ENCODE measurements at places on chromosomes 7 and 10. TPM values are rescaled to one million over a fixed set of nuclear protein-coding genes. Genes with fewer than 3 reads are reported as not detected.

DNA sequence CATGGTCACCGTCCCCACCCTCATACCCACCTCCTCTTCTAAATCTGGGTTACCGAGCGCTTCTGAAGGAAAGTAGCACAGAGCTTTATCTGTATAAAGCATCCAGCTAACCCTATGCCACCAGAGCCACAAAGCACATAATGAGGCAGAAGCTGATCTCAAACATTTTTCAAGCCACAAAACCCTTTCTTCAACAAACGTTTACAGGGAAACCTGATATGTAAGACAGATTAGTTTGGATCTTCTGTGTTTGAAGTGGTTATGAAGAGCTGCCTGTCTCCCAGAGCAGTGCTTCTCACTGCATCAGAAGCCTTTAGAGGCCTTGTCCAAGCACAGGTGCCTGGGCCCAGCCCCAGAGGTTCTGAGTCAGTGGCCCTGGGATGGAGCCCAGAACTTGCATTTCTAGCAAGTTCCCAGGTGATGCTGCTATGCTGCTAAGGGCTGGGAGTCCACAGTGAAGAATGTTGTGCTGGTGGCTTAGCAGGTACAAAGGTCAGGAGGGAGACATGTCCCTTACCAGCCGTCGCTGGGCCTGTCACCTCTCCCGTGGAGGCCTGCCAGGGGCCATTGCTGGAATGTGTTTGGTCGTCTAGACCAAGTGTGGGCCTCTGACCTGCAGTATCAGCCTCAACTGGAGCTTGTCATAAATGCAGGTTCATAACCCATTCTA lies 90.4 kb downstream of the TAF3 start:
- no peak for DNase-seq

DNA sequence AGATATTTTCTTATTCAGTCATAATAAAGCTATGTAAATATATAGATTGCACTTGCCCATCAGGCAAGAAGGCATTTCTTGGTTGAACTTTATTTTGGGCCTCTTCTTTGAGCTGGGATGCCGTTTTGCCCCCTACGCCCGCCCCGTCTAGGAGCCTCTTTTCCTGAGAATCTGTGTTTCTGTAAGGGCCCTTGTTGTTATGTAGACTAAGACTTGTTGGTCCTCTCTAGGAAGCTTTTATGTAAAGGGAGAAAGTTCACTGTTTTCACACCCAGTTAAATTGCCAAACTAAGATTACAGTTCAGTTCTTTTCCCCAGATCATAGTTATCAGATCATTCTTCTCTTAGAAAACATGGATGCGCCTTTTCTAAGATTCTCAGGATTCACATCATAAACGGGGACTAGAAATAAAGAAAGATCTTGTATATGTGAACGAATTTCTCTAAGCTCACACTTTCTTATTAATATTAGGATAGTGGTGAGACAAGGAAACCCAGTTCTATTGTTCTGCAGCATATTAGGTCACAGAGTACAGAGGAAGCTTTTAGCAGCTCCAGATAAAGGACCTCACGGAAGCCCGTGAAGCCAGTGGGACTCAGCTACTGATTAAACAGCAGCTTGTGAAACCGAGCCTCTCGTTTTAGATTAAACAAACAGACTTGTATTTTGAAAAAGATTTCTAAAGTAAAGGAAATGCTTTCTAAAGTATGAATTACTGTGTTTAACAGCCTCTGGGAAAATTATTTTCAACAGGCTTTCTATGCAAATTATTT lies 3.8 kb downstream of the LMTK2 start:
- DNase-seq, result no peak

GRCh38 chr7:157255201-157255606 lies 81.6 kb upstream of the DNAJB6 start:
- DNase-seq, result no peak

GRCh38 chr10:90481326-90481923 lies 376.4 kb downstream of the HTR7 start:
- no peak for DNase-seq

DNA sequence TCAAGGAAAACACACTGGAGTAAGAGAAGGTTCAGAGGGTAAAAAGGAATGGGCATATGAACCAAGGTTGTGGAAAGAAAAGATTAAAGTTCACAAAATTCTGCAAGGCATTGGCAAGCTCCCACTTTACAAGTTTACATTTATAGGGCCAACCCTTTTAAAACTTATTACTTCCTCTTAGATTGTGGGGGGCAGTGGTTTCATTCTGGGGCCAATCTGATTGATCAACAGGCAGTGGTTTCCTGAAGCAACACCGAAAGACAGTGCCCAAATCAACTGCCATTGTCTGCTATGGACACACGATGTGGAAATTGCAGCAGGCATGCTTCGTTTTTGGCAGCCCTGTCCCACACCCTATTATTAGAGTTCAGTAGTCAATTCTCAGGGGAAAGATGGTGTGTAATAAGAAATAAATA lies 154.0 kb downstream of the SGMS1 start:
- DNase-seq, result no peak

GRCh38 chr10:122485670-122486069 lies 24.3 kb downstream of the HTRA1 start:
- DNase-seq, result no peak

GRCh38 chr7:42192851-42193461 lies 44.1 kb downstream of the GLI3 start:
- no peak for DNase-seq

DNA sequence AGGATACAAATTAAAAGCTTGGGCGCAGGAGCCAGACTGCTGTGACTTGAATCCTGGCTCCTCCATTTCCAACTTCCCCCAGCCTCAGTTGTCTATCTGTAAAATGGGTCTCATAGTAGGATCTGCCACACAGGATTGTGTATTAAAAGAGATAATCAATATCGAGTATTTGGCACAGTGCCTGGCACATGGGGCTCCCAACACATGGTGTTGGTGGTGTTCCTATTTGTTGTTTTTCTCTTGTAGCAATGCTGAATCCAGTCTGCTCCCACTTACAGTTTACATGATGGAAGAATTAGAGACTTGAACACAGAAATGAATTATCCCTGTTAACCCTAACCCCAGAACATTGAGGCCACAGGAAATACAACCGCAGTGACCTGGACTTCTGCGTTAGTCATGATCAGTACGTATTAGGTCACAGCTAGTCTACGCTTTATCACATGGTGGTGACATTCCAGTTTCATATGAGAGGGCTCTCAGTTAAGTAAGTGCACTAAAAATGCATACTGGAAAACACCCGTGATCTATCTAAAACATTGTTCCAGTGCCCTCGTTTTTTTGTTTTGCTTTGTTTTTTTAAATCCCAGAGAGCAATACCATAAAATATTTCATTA lies 169.5 kb upstream of the KLF14 start:
- no peak for DNase-seq

- no peak for DNase-seq
These were observed 9.5 kb downstream of the IRF5 start for GRCh38 chr7:128946936-128947830.

DNA sequence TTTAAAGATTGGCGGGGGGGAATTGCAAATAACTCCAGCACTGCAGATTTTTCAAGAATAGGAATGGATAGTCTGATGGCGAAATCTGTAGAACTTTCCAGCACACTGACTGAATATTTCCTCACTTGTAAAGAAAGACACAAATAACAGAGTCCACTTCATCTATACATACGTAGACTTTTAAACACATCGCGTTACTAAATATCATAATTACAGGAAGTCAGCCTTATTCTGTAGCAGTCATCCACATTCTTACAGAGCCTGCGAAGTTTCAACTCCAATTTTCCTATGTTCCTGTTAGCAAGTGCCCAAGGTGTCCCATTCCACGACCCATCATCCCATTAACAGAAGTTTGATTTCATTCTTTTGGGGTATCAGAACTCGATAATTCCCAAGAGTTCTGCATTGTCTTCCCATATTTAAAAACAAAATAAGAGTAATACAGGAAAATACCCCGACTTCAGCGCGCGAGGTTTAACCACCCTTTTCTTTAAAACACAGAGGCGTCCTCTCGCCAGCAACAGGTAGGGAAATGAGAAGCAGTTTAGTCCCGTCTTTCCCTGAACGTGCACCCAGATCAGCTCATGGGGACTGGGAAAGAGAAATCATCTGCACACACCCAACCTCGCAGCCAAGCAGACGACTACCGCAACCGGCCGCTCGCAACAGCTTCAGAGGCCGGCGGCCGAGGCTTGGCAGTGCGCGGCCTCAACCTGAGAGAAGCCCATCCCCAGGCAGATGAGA lies 880 bp downstream of the HERC4 start:
- no peak for DNase-seq

- no peak for DNase-seq
These were observed 154.8 kb downstream of the CHN2 start for GRCh38 chr7:29349362-29349761.

- no peak for DNase-seq
These were observed 40.2 kb upstream of the PROSER2 start for GRCh38 chr10:11782793-11783557.

- DNase-seq, result no peak
These were observed 16.6 kb downstream of the CRTAC1 start for GRCh38 chr10:98013776-98014175.

Gene TCF7L2
- polyA plus RNA-seq, result 43.7 TPM

Gene TUBAL3
- 0.13 TPM for polyA plus RNA-seq

Gene SLC18A2
- 1.5 TPM for polyA plus RNA-seq

Gene H2AZ2
- polyA plus RNA-seq, result 250 TPM

Gene NEUROD6
- polyA plus RNA-seq, result not detected

Gene LRRTM3
- polyA plus RNA-seq, result 6.6 TPM

Gene PAXIP1
- 19.6 TPM for polyA plus RNA-seq
